ENCODE measurements at places on chromosomes 4 and X. TPM values are rescaled to one million over a fixed set of nuclear protein-coding genes. Genes with fewer than 3 reads are reported as not detected.

PAGE5 gene
- not detected for total RNA-seq

AKAP4 gene
- not detected for total RNA-seq

ADH1B gene
- under 0.01 TPM for total RNA-seq

TMEM271 gene
- total RNA-seq = 11.6 TPM

NXF2B gene
- not detected for total RNA-seq

MAGED4 gene
- 119 TPM for total RNA-seq

GABRE gene
- 1.2 TPM for total RNA-seq

BEND2 gene
- under 0.01 TPM for total RNA-seq

RAB33A gene
- 24.1 TPM for total RNA-seq

ASB11 gene
- total RNA-seq = under 0.01 TPM

VCX3B gene
- not detected for total RNA-seq
